Stimulated activated CD8-positive, alpha-beta memory T cell treated with anti-CD3 and anti-CD28 coated beads, Interleukin-15, amount 100 ng/mL, for 48 hours (primary cell): ENCODE measurements at places on chromosomes 11 and 22.

DNA sequence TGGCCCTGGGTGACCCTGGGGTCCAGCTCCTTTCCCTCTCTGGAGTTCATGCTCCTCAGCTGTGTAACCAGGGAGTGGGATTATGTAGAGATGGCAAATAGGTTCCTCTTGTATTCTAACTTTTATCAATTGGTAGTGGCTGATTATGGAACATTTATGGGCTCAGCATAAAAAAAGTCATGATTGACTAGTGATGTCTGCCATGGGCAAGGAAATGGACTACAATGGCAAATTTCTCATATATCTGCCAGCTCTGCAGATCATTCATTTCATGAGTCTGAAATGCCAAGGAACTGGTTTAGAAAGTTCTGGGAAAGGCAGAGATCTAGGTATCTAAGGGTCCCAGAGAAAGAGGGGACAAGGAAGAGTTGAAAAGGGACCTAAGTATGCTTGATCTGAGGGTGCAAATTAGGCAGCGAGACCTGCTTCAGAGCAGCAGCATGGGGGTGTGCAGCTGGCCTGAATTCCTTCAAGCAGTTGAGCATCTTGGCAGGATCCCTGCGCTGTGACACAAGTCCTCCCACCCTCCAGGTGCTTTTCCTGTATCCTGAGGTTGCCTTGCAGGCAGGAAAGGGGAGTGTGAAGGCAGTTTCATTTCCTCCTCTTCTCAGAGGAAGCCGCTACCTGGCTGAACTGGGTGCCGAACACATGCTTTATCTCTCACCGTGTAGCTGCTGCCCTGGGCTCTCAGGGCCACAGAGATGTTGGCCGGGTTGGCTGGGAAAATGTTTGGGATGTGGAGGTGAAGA is 10.4 kb downstream of the SLC15A3 start:
- no peak for DNase-seq

GRCh38 chr22:24146194-24146616 is 35.1 kb upstream of the SUSD2 start:
- no peak for DNase-seq

- no peak for DNase-seq
These were observed 6.6 kb upstream of the KCTD17 start for GRCh38 chr22:37044634-37045625.

- DNase-seq: no peak
These were observed 473 bp downstream of the TXN2 start for GRCh38 chr22:36480941-36481392.

DNA sequence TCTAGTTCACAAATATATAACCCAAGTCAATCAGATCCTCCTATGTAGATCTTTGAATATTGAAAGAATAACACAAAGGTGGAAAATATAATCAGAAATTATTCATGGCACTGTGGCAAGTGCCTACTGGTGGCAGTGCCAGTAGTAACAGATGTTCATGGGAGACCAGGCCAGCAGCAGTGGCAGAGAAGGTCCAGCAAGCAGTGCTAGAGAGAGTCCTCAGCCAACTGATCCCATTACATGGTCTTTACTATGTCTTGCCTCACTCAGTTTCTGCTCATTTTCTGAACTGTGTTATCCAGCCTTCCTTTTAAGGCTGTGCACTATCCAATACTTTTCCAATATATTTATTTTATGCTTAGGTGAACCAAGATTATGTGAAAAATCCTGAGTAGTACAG is 124.9 kb downstream of the MRTFA start:
- DNase-seq: no peak

GRCh38 chr22:38829485-38829884 is 14.3 kb downstream of the NPTXR start:
- no peak for DNase-seq

DNA sequence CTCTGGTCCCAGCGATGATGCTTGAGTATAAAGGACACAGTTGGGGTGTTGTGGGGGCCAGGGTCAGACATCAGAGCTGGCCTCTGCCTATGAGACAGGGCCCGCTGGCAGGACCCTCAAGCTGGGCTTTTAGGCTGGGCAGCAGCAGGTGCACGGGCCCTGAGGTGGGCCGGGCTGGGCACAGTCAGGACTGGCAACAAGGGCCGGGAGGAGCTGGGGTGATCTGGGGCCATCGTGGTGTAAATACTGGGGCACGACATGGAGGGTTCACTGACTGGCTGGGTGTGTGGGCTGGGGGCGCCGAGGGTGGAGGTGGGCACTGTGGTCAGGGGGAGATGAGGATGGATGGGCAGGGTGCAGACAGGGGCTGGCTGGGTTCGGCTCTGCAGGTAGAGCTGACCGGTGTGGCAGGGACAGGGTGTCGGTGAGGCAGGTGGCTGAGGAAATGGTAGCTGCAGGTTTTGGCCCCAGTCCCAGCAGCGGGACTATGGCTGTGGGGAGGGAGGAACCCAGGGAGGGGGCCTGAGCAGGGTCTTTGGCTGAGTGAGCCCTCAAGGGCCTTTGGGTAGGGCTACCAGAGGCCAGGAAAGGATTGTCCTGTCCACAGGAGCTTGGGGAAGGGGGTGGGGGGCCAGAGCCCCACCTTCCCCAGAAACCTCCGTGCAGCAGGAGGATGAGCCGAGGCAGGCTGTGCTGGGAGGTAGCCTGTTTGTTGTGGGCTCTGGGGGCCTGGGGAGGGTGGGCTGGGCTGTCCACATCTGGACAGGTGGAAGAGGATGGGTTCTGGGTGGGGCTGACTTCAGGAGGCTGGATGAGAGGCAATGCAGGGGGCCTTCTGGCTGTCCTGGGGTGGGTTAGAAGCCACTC is 81.4 kb downstream of the KCNQ1 start:
- DNase-seq: no peak

DNA sequence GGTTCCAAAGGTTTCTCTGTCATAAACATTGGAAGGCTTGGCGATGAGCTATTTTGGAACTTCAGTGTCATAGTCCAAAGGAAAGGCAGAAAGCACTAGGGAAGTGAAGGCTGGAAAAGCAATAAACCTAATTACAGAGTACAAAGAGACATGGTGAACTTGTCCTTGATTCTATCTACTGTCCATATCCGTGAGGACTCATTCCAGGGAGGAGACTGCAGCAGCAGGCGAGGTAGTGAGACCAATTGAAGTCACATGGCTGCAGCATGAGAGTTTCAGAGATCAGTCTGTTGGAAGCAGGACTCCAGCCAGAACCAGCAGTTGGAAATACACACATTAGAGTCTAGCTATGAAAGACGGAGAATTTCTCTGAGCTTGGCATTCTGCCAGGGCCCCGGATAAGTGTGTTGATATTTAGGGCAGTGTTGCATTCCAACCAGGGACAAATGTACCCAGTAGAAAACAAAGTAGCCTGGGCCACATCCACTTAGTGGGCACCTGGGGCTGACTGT is 54.1 kb upstream of the ARHGAP42 start:
- DNase-seq: no peak

DNA sequence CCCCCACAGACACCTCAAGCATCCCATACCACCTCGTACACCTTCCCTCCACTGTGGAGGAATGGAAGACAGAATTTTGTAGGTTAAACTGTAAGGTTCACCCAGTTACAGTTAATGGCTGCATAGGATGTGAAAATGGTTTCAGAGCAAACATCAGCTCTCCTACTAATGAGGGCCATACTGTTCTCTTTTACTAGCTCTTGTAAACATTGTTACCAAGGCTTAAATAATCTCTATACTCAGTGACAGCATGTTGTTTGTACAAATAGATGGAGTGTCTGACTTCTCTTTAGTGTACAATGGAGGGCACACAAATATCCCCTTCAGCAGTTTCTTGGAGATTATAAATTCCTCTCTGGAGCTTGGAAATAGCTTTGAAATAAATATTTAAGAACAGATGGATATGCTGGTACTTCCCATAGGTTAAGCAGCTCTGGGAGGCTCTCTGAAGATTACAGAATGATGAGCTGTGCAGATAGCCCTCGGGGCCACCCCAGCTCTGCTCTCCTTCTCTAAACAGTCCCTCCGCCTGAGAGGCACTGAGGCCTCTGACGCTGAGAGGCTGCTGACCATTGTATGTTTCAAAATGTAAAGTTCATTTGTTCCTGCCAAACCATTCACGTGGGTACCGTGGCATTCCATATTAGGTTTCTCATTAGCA is 25.7 kb downstream of the TTC12 start:
- DNase-seq: no peak

GRCh38 chr11:6682591-6682935 is 577 bp downstream of the MRPL17 start:
- DNase-seq: no peak

DNA sequence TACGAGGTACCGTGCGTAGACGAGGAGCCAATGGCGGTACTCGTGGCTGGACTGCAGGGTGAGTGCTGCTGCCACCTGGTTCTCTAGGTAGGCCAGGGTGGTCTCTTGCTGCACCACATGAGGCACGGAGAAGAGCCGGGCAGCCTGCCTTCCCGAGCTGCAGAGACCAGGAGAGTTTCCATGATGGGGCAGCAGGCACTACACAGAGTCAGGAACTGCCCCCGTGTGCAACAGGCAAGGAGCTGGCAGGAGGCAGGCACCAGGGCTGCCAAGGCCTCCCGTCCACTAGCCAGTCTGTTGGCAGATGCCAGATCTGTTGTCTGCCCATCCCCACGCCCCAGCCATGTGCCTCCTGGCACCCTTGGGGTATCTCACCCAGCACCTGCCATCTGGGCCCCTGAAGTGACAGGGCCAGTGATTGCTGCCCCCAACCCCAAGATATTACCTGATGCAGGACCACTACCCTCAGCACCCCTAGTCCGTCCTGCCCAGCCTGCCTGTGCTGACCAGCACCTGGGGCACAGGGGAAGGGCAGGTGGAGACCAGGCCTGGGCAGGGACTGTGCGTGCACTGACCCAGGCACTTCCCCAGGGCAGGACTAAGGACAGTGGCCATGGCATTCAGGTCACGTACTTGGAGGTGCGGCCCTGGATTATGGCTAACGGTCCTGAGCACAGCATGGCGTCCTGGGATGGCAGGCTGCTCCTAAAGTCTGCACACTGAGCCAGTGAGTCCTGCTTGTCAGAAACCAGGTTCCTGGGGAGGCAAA is 62.0 kb upstream of the CLTCL1 start:
- DNase-seq: no peak

DNA sequence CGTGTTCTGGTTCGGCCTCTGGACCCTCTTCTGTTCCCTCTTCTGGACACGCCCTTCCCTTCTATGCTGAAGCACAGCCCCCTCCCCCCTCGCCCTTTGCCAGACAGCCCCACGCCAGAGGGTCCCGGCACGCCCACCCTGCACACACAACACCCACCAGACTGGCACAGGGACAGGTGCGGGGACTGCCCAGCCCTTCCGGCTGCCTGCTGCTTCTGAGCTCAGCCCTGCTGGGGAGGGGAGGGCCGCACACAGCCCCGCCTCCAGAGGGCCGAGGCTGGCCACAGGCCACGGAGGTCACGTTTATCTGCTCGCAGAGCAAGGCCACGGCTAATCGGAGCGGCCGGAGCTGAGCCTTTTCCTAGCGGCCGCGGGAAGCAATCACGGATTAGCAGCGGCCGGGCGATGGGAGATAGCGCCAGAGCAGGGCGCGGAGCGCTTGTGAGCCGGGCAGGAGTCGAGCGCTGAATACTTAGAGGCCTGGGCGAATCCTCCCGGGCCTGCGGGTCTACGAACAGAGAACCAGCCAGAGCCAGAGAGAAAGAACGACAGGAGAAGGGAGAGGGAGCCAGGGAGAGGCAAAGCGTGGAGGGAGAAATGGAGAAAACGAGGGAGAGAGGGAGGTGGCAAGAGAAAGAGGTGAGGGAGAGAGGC is 21.5 kb downstream of the OTUB1 start:
- no peak for DNase-seq
